ENCODE measurements at places on chromosomes 6 and 20.

- peak; percentile 47 for DNase-seq
These were observed 204.7 kb upstream of the EXOC2 start for GRCh38 chr6:897528-898207.

DNA sequence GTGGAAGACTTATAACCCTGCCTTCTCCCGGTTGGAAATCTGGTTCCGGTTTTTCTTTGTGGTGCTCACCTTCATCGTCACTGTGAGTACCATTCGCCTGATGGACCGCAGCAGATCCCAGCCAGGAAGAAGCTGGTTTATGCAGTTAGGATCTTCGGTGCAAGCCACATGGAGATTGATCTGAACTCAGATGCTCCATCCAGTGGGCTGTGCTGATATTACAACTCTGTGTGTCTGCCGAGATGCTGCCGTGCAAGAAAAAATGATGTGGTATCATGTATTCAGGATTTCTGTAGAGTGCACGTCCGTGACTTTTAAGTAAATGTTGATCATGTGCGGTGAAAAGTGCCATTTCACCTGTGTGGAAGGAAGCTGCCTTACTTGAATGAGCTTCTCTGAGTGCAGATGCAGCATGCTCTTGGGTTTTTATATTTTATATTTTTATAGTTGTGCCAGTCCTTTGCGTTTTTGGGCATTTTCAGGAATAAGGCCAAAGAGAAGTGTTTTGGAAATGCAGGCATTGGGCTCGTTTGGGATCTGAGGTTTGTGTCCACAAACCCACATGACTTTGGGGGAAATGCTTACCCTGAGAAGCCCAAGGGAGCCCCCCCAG, 39.2 kb downstream of the DYNLT1 start:
- peak; percentile 80 for DNase-seq

DNA sequence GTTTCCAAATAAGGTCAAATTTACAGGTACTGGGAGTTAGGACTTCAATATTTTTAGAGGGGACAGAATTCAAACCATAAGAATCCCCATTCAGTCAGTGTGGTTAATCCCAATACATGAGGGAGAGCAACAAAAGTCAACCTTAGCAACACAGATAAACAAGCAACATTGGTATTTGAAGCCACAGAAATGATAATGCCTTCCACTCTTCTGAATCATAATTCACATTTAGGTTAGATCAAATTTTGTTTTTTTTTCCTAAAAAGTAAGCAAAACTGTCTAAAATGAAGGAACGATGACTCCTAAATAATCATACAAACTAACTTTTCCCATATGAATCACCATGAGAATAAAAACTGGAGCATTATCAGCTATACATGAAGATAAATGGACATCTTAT, 246.0 kb upstream of the TENT5A start:
- DNase-seq = no peak

DNA sequence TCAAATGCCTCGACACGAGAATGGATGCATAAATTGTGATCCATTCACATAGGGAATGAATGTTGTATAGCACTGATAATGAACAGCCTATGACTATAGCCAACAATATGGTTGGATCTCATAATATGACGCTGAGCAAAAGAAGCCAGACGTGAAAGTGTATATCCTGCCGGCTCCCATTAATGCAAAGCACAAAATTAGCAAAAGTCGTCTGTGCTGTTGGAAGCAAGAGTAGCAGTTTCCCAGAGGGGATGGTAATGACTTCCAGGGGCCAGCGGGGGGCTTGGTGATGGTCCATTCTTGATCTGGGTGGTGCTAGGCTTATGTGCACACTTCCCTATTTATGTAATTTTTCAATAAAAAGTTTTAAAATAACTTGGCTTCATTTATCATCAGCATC, 1.0 kb upstream of the TAGAP start:
- DNase-seq = no peak

- DNase-seq = no peak
These were observed 113.4 kb upstream of the CARMIL1 start for GRCh38 chr6:25165800-25166199.

GRCh38 chr20:35523298-35523888, 6.1 kb downstream of the C20orf173 start:
- no peak for DNase-seq

- no peak for DNase-seq
These were observed 404.5 kb downstream of the PHF3 start for GRCh38 chr6:64040113-64040512.

- no peak for DNase-seq
These were observed 9.3 kb downstream of the ADNP start for GRCh38 chr20:50921803-50922501.

DNA sequence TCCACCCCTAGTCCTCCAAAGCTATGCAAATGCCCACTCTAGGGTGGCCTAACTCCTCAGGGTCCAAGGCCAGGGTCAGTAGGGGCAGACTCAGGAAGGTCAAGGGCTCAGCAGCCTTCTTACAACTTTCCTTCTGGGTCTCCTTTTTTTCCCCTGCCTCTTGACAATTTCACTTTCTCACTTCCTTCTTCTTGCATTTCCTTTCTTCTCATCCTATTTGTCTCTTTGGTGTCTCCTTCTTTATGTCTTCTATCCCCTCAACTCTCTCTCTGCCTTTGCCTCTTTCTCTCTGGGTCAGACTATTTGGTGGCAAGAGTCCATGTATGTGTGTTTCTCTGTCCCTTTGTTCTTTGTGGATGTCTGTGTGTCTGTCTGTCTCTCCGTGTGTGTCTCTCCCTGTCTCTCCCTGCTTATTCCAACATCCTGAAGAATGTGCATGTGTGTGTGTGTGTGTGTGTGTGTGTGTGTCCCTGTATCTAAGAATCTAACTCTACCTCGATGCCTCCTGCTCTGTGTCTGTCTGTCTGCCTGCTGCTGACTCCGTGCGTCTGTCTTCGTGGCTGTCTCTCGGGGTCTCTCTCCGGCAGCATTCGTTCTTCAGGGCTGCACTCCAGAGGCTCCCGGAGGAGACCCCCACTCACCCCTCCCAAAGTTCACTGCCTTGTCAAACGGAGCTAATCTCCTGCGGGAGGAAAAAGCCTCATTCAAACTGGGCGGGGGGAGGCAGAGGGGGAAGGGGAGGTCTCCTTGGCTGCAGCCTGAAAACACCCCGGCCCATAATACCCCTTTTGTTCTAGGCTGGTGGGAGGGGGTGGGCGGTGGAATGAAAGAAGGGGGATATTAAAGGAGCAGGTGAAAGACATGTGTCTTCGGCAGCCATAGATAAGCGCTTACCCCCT, 51.7 kb upstream of the FOXP4 start:
- DNase-seq = no peak

DNA sequence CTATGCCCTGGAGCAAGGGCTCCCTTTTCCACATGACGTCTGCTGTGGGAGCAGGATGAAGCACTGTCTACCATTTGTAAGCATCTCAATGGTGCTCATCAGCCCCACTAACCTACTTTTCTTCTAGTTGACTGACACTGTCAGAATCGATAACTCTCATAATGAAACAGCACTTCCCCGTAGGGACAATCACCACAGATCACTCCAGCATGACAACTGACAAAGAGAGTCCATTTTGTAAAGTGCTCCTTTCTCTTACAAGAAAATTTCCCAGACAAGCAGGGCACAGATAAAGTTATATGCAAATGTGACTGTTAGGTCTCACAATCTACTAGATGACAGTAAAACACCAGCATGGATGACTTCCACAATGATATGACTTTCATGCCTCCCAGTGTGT, 46.4 kb downstream of the HEBP2 start:
- DNase-seq = no peak

GRCh38 chr6:1869769-1870168, 260.1 kb downstream of the FOXC1 start:
- DNase-seq = no peak

- DNase-seq = no peak
These were observed 12.1 kb downstream of the SLC22A1 start for GRCh38 chr6:160133441-160134336.

DNA sequence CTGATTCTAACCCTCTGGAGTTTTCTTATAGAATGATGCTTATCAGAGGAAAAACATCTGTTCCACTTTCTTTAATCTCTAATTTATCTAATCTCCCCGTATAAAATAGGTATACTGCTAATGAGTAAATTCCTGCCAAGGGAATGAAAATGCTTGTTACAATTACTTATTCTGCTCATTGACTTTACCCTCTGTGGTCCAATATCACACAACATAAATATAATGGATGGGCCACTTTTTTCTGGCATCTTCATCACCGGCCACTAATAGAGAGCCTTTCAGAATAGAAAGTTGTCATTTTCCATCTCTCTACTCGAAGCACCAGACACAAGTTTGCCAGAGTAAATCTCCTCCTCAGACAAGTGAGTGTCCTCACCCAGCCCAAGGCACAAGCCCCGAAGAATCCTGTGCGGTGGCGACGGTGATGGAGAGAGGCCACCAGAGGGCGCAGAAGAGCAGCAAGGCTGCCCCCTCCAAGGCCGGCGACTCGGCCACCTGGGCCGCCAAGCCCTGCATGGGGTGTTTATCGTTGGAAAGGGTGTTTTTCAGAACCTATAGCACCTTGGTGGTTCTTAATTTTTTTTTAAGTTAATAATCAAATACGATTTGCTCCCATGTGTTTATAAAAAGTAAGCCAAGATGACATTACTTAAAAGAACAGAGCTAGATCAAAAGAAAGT, 212.9 kb upstream of the ARID1B start:
- peak; percentile 65 for DNase-seq

GRCh38 chr20:45343532-45344167, 4.6 kb downstream of the SDC4 start:
- DNase-seq = peak; percentile 51

DNA sequence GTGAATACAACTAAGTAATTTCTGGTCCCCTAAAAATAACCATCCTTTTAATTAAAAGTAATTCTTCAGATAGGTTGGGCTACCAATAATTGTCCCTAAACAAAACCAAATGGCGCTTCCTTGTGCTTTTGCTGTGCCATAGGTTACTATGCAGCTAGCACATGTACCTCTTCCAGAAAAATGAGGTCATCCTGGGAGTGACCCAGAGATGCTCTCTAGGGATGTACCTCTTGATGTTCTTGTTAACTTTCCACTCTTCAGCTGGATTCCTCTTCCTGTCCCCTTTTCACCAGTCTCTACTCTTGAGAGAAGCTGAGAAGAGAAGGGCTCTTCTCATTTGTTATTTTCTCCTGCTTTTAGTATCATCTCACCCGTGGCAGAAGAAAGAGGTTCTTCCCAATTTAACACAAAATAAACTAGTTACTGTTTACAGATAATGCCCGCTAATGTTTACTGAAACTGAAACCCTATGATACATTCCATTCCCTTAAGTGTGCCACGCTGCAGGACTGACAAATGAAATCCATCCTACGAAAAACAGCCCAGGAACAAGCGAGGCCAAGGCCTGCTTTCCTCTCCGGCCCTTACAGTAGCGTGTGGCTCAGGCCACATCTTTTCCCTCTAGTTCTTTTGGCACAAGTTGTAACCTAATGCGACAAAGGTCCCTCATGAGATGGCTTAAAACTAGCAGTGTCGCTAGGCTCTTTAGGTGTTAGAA, 24.2 kb downstream of the MRS2 start:
- no peak for DNase-seq

DNA sequence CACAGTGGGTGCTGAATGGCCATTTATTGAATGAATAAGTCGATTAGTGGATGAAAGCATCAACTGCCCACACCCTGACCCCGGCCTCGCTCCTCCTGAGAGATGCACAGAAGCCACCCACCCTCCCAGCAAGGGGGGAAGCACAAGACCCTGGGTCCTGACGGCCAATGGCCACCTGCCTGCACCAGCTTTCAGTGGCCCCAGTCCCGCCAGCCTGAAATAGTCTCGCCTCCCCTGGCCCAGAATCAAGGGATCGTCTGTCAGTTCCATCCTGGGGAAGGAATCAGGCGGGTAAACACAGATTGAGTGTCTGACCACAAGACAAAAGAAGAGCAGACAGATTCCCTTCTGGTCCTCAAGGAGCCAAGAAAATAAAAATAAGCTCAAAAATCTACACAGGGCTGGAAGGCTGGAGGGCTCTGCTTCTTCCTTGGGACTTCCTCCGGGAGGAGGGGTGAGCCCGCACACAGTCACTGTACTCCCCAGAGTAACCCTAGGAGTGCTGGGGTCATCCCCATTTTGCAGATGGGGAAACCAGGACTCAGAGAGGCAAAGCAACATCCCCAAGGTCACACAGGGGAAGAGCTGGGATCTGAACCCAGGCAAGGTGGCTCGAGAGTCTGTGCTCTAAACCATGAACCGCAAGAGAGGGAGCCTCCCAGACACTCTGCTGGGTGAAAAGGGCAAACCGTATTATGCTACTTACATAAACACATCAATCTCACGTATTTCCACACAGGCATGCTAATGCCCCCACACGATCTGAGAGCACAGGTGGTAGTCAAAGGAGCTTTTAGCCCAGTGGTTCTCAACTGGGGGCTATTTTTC, 7.8 kb downstream of the PREX1 start:
- DNase-seq = no peak

DNA sequence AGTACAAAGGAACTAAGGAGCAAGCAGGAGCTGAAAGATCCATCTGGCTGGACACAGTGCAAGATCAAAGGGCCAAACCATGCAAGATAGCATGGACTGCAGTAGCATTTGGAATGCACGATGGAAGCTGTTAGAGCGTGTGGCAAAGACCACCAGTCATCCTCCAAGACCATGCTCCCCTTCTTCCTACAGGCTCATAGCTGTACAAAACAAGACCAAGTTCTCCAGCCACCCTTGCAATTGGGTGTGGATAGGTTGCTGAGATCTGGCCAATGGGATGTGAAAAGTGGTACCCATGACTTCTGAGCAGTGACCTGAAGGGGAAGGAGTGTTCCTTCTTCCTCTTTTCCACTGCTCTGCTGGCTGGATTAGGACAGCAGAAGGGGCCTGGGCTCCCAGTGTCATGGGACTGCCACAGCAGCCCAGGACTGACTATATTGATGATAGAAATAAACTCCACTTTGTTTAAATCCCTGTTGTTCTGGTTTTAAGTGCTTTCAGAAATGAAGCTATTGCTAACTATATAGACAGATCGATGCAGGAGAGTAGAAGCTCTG, 64.9 kb downstream of the SLC22A23 start:
- DNase-seq = no peak

GRCh38 chr6:22631091-22631490, 61.7 kb downstream of the HDGFL1 start:
- DNase-seq = no peak

GRCh38 chr6:137705160-137706082, 161.6 kb upstream of the TNFAIP3 start:
- peak; percentile 69 for DNase-seq

GRCh38 chr6:28295326-28295725, 14.0 kb downstream of the PGBD1 start:
- DNase-seq = no peak

- DNase-seq = no peak
These were observed 295.5 kb downstream of the SLC35F1 start for GRCh38 chr6:118202517-118202916.

DNA sequence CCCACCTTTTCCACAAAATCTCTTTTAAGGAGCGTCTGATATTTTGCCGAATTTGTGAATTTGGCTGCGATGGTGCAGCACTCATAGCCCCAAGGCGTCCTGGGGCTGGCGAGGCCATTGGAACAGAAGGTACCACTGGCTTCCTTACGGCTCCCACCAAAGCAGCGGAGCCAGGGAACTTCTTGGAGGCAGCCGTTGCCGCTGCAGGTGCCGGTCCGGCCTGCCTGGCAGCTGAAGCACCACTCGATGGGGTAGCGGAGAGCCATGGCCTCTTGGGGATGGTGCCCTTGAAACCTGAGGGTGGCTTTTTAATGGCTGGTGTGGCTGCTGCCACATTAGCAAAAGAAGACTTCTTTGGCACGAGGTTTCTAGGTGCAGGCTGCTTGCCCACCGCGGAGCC, 29.8 kb downstream of the DIDO1 start:
- no peak for DNase-seq

Data from kidney tubule cell (primary cell).